ENCODE measurements at places on chromosomes 13 and 19.
A peak's percentile ranks its signal among the peaks of the same experiment; 100 is the strongest.

DNA sequence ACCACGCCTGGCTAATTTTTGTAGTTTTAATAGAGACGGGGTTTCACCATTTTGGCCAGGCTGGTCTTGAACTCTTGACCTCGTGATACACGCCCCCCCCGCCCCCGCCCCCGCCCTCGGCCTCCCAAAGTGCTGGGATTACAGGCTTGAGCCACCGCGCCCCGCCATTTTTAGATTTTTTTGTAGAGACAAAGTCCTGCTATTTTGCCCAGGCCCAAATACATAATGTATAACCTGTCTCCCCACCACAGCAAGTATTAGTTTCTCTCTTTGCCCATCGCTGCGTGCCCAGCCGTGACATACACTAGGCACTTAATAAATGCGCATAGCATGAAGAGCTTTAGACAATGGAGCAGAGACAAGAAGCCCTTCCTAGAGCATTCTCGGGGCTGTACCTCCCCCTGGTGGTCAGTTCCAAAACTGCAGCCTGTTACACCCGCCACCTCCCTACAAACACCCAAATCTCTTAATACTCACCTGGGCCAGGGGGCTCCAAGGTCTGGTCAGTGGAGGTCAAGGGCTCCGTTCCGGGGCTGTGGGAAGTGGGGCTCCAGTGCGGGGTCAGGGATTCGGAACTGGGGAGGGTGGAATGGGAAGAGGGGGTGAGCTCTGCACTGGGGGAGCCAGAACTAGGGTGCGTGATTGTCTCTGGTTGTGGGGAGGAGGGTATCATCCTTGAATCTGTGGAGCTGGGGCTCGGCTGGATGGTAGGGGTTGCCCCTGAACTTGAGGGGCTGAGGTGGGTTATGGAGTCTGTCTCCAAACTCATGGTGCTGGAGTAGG lies 22.5 kb downstream of the IQCN start:
- peak; percentile 84 for DNase-seq

GRCh38 chr19:6768236-6768785 lies 1.1 kb upstream of the SH2D3A start:
- DNase-seq: no peak

GRCh38 chr19:54172471-54173358 lies at the start of gene TMC4:
Gene TMC4, minus strand, starts transcription at chr19:54173160. Its CDS starts 43 bp downstream, at chr19:54173117.
- no peak for DNase-seq

DNA sequence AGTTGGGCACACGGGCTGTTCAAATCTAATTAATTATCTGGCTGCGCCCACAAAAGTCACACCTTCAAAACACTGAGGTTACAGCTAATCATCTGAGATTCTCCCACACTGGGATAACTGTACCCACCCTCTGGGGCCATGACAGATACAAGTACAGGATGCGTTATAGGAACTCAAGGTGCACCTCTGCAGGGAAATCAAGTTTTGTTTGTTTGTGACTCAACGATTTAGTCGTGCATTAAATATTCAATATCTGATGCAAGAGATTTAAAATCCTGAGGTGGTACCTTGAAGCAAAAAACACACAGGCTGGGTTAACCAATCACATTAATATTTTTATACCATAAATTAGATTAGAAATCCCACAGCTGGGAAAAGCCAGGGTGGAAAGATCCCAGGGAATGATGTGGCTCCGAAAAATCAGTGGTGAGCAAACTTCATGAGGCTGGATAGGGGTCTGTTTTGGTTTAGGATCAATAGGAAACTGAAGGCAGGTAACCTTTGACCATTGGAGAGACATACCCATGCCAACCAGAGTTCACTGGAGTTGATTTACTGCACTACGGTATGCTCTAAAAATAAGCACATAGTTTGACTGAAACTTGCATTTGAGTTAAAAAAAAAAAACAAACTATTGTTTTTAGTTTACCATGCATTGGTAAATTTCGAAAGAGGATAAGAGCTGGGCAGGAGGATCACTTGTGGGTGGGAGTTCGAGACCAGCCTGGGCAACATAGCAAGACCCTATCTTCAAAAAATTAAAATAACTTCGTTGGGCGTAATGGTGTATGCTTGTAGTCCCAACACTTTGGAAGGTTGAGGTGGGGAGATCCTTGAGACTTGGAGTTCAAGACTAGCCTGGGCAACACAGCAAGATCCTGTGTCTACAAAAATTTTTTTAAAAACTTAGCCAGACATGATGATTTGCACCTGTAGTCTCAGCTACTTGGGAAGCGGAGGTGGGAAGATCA lies 23.9 kb upstream of the CEBPG start:
- no peak for DNase-seq

DNA sequence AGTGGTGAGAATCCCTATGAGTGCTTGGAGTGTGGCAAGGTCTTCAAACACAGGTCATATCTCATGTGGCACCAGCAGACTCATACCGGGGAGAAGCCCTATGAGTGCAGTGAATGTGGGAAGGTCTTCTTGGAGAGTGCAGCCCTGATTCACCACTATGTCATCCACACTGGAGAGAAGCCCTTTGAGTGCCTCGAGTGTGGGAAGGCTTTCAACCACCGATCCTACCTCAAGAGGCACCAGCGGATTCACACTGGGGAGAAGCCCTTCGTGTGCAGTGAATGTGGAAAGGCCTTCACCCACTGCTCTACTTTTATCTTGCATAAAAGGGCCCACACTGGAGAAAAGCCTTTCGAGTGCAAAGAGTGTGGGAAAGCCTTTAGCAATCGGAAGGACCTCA lies 18.7 kb upstream of the AURKC start:
- no peak for DNase-seq

GRCh38 chr19:4773047-4773640 lies 18.4 kb upstream of the FEM1A start:
- DNase-seq: no peak

- no peak for DNase-seq
Measured at GRCh38 chr13:107217251-107217650, 649.3 kb upstream of the ARGLU1 start.

- DNase-seq: no peak
Measured at GRCh38 chr13:51894239-51894638, 32.5 kb downstream of the CCDC70 start.

DNA sequence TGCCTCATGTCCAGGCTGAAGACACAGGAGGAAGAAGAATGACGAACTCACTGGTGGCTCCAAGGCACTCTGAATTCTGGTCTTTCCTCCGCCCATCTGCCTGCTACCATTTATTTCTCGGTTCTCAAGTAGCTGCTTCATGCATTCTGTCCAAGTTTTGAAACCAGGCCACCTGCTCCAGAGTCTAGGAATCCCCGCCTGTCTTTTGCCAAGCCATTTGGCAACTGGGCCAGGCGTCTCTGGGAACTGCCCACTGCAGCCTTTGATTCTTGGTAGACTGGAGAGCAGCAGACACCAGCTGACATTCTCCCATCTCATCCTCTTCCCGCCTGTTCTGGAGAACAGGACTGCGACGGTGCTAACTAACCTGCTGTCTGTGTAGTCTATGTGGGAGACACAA lies 10.8 kb downstream of the SLC35E1 start:
- DNase-seq: no peak

GRCh38 chr13:29861694-29862110 lies 11.3 kb upstream of the UBL3 start:
- peak; percentile 89 for DNase-seq

GRCh38 chr13:26133851-26134250 lies 82.0 kb upstream of the SHISA2 start:
- DNase-seq: no peak

GRCh38 chr13:26605845-26606244 lies 48.4 kb downstream of the WASF3 start:
- no peak for DNase-seq

- no peak for DNase-seq
Measured at GRCh38 chr19:53396525-53396868, 1.5 kb downstream of the ZNF765 start.

DNA sequence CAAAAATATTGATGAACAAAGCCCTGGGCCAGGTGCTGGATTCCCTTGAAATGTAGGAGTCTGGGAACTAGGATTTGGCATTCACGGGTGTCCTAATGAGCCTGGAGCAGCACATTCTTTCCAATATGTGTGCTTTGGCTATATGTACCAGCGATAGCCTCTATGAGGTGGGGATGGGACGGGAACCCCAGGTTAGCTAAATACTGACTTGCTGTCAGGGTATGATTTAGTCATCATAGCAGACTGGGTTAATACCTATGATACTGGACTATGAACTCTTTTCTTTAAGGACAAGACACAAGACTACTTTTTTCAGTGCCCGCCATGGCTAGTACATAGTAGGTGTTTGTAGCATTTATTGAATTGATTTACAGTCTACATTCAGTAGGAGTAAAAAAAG lies 152.7 kb downstream of the KCNRG start:
- DNase-seq: no peak

- no peak for DNase-seq
Measured at GRCh38 chr19:33811736-33812387, 15.2 kb downstream of the KCTD15 start.

DNA sequence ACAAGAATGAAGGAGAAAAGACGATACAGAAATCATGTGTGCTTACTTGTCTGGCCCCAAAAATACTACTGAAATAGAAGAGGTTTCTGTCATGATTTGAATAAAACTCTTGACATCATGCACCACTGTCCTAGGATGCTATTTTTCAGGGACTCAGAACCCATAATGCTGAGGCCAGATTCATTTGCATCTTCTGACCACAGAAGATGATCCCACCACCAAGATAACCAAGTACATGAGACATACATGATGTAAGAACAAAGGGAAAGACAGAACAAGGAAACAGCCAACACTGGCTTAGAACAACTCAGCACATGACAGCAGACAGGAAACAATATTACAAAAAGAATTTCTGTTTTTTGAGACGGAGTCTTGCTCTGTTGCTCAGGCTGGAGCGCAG lies 2.5 kb downstream of the ZNF552 start:
- DNase-seq: no peak

DNA sequence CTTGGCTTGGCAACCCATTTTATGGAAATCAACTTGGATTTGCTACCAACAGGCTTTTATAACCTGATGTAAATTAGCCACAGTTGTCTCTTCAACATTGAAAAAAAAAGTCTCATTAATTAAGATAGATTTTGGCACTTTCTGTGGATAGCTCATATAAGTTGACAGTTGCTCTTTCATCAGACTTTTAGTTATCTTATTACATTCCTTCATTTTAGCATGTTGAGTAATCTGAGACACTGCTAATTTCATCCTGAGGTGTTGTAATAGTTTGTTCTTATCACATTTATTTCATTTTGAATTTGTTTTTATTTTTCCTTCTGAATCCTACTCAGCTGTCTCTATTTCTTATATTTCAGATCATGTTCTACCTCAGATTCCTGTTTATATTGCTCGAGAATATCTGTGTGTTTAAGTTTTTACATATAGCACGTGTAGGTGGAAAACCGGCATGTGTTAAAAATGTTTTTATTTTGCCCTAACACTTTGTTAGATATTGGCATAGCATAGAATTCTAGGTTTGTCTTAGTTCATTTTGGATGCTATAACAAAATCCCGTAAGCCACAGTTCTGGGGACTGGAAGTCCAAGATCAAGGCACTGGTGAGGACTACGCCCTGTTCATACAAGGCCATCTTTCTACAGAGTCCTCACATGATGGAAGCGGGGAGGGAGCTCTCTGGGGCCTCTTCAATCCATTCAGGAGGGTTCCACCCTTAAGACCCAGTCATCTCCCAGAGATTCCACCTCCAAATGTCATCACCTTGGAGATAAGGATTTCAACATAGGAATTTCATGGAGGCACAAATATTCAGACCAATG lies 239.4 kb downstream of the COL4A1 start:
- no peak for DNase-seq

DNA sequence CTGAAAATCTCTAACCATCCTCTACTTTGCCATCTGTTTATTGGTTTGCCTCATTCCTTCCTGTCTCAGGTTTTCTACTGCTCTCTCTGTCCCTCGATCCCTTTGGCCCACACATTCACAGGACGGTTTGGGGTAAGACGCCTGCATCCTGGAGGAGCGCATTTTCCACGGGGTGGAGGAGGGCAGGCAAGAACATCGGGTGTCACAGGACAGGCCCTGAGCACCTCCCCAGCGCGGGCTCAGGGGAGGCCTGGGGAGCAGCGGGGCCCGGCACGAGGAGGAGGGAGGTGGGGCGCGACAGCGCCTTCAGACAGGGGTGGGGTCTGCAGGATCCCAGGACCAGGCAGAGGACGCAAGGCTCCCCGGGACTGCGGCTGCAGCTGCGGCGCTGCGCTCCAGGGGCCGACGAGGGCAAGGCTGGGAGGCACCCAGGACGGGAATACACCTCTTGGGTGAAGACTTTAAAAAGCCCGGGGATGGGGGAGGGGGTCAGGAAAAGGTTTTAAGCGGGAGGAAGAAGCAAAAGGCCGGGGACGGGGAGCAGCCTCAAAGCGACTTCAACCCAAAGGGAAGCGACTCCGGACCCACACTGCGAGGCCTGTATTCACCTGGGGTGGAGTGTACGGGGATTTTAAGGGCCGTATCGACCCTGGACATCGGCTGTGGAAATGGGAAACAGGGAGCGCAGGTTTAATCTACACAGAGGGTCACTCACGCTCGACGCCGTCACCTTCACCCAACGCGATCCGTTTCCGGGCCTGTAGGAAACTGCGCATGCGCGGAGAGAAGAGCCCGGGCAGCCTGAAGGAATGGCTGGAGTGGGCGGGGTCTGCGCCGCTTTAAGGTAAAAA lies at the start of gene ZNF415:
Gene ZNF415 (minus strand): TSS at position 770 of the 851 bp plus-strand sequence. CDS start 10,234 bp downstream, outside the sequence.
- DNase-seq: peak; percentile 96

GRCh38 chr13:43786766-43787517 lies at the start of gene ENOX1:
Gene ENOX1, minus strand, starts transcription at chr13:43786972.
- peak; percentile 83 for DNase-seq

GRCh38 chr19:49553451-49554271 lies 25.9 kb downstream of the RCN3 start:
- peak; percentile 63 for DNase-seq

All from AG20443 (cell line).